A549 (cell line): ENCODE measurements at places on chromosomes 7 and 10.

- peak; percentile 91 for DNase-seq
These were observed 240.0 kb downstream of the ARHGAP21 start for GRCh38 chr10:24483701-24484100.

GRCh38 chr7:26625286-26625685 is 239.1 kb downstream of the SKAP2 start:
- DNase-seq, result no peak

- no peak for DNase-seq
These were observed 718 bp upstream of the BPGM start for GRCh38 chr7:134645935-134646334.

- no peak for DNase-seq
These were observed 71.8 kb upstream of the VWDE start for GRCh38 chr7:12475362-12476063.

DNA sequence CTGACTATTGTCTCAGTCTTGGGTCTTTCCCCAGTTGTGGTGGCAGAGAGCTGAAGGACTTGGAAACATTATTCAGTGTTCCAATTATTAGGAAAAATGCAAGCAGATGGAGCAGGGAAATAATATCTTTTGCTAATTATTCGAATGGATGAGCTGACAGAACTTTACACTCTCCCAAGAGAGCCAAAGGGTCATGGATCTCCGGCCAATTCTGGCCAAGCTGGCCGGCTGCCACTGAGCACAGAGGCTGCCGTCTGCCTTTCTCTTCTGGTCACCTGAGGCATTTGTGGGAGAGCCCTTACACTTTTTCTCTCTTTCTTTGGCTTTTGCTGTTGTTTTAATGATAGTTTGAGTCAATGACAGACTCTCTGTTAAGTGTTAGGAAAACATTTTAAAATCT is 22.2 kb upstream of the CNTNAP2 start:
- no peak for DNase-seq
